ENCODE measurements at places on chromosomes 12 and 14.

DNA sequence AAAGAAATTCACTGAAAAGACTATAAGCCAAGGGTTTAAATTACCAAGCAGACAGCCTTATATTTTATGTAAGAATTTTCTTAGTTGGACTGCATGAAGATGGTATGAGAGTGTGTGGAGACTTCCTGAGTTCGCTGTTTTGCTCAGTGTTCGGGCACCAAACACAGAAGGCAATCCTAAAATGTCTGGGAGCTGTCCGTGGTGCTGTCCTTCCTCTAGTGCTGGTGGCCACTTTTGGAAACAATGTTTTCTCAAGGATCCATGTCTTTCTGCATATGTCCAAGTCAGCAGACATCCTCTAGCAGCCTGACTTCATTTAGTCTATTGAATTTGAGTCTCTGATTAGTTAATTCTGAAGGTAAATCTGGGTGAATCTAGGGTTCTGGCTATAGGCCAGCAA is 135.8 kb downstream of the SLC8A3 start:
- no peak for DNase-seq

DNA sequence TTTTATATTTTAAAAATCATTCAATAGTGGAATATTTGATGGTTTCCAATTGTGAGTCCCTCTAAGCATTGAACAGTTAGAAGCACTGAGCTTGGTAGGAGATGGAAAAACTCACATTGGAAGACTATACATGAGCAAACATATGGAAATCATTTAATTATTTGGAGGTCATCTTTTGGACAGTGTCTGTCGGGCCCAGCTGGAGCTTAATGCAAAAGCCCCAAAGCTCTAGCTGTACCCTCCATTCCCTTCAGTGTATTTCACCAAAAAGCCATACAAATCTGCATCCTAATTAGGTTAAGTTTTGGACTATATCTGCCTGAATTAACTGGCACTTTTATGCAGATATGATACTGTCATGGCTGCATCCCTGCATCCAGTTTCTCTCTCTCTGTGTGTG is 365.7 kb downstream of the FLRT2 start:
- DNase-seq, result no peak

DNA sequence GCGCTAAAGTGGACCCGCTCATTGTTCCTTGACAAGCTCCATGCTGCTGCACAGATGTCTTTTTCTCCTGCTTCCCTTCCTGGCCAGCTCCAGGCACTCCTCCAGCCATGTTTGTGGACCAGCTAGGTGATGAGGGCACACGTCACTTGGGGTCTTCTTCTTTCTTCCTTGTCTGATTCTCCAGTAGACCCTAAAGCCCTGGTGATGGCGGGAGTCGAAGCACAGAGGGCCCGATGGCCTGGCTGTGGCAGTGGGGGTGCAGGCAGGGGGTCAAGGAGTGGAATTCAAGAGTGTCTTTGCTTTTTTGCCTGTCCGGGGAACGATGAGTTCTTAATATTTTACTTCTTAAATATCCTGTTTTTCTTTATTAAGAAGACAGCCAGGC is 23.0 kb upstream of the AMN start:
- DNase-seq, result no peak

GRCh38 chr12:105477873-105478272 is 147.4 kb downstream of the C12orf75 start:
- DNase-seq, result no peak

- DNase-seq, result no peak
These were observed 53.8 kb downstream of the PLEKHG3 start for GRCh38 chr14:64758025-64758521.

GRCh38 chr12:82600379-82600778 is 86.3 kb upstream of the TMTC2 start:
- DNase-seq, result no peak
